T-helper 17 cell (primary cell): ENCODE measurements at places on chromosomes 5 and 9.

DNA sequence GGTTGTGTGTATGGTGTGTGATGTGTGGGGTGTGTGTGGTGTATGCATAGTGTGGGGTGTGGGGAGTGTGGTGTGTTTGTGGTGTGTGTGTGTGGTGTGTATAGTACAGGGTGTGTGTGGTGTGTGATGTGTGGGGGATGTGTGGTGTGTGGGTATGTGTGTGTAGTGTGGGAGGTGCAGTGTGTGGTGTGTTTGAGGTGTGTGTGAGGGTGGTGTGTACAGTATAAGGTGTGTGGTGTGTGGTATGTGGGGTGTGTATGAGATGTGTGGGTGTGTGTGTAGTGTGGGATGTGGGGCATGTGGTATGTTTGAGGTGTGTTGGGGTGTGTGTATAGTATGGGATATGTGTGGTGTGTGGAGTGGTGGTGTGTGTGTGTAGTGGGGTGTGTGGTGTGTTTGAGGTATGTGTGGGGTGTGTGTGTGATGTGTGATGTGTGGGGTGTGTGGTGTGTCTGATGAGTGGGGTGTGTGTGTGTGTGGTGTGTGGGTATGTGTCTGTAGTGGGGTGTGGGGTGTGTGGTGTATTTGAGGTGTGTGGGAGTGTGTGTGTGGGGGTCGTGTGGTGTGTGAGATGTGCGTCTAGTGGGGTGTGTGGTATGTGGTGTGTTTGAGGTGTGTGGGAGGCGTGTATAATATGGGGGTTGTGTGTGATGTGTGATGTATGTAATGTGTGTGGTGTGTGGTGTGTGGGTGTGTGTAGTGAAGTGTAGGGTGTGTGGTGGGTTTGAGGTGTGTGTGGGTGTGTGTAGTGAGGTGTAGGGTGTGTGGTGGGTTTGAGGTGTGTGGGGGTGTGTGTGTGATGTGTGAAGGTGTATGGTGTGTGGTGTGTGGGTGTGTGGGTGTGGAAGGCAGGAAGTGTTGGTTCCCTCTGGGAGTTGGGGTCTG, 8.6 kb downstream of the ECSCR start:
- DNase-seq, result no peak

DNA sequence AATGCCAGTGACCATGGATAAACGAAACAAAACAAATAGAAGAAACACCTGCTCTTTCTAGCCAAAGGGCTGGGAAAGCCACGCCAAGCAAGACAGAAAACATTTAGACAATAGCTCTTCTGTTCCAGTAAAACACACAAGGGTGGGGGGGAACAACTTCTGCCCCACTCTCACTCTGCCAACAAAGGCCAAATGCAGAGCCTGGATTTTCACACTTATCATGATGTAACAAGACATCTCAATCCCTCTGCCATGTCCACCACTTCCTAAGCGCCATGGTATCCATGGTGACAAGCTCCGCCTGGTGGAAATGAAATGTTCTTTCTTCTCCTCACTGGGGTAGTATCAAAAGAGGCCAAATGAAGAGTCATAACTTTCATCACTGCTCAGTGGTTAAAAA, 60.6 kb downstream of the DRD1 start:
- no peak for DNase-seq

DNA sequence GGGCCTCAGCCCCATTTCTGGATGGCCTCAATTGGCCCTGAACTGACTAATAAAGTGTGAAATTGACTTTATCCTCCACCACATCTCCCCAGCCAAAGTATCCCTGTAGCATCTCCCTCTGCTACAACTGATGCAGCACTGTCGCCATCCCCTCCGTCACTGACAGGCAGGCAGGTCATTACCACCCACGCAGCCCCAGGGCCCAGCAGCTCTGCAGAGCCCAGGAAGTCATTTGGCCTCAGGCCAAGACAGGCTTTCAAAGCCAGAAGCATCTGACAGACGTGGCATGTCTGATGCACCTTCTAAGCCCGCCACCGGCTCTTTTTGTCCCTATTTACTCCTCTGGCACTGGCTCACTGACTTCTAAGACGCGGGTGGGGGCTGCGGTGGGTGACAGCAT, 65.3 kb downstream of the ARHGEF37 start:
- DNase-seq, result no peak

DNA sequence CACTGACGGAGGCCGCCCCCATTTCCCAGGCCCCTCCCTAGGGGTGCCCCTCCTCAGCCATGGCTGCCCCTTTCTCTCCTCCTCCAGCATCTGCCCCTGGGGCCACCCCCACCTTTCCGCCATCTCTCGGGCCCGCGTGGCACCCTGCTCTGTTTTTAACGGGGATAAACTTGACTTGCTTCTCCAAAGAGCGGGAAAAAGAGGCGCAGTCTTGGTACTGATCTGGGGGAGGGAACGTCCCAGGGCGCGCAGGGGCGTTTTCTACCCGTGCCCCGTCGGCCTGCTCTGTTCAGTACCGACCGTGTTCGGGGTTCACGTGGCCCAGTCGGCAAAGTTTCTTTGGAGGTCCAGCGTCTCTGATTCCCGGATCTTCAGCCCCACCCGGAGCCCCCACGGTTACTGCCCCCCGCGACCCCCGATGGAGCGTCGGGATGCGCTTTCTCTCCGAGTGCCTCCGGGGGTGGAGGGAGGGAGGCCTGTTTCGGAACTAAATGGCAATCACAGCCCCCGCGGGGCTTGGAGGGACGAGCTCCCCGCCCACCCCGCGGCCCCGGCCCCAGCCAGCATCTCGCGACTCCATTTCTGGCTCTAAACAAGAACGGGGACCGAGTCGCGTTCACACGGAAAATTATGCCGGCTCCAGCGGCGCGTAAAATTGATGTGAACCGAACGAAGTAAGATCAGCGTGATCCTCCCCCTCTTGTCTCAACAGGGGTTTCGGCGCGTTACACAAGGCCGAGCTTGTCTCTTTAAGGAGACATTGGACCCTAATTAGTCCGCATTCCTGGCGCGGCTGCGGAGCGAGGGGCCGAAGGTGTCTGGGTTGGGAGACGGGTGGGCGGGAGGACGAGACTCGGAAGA, 1.1 kb upstream of the TLE4 start:
- peak; percentile 19 for DNase-seq

DNA sequence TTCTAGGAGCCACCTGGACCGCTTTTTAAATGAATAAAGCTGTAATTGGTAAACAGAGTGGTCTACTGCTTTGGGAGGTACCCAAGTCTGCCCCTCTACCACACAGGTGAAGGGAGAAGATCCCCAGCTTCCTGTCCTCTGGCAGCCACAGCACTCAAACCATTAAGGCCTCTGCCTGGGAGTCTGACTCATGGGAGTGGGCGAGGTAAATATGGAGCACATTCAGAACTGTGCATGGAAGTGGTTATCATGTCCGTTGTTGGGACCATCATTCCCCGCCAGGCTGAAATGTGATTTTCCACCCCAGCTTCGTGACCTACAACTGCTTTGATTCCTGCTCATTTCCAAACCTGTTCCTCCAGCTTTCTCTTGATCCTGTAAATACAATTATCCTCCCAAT, 59.5 kb upstream of the ALDH1B1 start:
- no peak for DNase-seq
